ENCODE measurements at places on chromosomes 11 and 22.

GRCh38 chr22:42830161-42830560 is 26.9 kb downstream of the ARFGAP3 start:
- DNase-seq: no peak

DNA sequence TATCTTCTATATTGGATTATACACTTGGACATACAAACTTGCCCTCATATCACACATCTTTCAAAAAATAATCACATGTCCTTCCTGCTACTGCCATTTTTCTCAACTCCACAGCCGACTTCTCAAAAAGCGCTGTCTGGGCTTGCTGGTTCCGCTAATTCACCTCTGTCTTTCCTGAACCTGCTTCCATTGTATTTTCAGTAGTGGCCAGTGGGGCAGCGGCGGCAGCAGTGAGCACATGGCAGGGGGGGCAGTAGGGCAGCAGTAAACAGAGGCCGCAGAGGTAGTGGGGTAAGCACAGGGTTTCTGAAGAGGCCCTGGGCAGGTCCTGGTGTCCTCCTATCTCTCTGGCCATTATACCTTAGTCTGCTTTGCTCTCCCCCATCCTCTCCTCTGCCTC is 126.3 kb downstream of the RRAS2 start:
- DNase-seq: no peak

GRCh38 chr11:131157678-131158077 is 212.7 kb upstream of the NTM start:
- no peak for DNase-seq

- DNase-seq: no peak
These were observed at the start of gene CD3D for GRCh38 chr11:118342503-118343161. CD3D (minus strand) TSS chr11:118342705; CDS start chr11:118342607, 98 bp downstream.

DNA sequence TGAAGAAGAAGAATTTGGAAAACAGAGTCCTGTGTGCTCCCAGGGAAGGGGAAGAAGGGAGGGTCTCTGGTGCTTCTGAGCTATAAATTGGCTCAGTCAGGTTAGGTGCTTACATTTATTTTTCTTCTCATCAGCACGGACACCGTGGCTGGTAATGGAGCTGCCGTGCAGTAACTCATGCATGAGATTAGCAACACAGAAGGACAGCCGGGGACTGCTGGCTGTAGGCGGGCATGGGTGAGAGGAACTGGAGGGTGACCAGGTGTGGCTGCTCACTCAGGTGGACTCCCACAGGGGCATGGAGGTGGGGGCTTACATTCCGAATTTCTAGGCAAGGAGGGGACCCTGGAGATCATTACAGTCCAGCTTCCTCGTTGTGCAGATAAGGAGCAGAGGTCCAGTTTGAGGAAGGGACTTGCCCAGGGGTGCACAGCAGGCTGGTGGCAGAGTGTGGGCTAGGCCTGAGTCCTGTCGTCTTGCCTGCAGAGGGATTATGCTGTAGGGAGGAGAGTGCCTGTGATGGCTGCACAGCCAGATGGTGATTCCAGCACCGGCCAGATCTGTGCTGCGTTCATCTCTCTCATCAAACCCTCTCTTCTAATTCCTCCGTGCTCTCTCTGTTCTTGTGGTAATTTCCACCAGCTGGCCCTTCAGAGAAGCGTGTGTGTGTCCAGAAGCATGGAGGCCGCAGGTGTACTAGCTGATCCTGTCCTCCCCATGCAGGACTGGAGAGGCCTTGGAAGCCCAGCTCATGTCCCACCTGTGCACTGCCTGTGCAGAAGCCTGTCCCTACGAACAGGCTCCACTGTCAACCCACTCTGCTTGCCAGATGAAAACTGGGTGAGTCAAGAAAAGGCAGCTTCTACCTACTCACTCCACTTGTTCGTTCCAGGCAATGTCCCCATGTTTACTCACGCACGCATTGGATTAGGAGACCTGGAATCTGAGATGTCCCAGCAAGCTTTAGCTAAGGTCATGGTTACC is 78.9 kb downstream of the NTM start:
- DNase-seq: no peak

DNA sequence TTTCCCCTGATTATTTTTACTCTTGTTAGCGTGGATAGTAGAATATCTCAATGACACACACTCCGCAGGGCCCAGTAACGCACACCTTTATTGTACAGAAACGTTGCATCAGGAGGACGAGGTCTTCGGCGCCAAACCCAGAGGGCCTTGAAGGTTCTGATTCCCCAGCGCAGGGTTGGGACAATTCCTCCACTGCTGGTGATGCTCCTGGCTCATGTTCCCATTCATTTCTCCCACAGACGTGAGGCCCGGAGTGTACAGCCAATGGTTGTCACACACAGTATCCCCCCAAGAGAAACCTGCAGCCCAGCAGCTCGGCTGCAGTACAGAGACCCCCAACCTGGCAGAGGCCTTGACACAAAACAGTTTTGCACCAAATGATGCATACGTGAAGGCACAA is 6.1 kb upstream of the ANO1 start:
- DNase-seq: no peak

- DNase-seq: no peak
These were observed 44.1 kb upstream of the CCDC188 start for GRCh38 chr22:20194681-20195593.

DNA sequence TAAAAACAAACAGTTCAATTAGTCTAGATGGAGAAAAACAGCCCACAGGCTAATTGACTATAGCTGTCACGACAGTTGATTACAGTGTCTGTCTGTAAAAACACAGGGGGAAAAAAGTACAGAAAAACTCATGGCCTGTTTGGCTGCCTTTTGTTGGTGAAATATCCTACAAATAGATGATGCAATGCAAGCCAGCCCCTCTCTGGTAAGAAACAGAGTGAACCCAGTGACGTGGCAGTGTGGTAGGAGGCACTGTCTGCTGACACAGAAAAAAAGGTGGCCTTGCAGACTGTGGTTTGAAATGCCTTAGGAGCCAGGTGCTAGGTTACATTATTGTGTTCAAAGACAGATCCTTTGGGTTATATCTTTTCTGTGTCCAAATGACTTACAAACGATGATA is 431.4 kb upstream of the CCDC90B start:
- DNase-seq: no peak

- DNase-seq: no peak
These were observed 64.7 kb downstream of the PDE2A start for GRCh38 chr11:72609476-72609875.

- no peak for DNase-seq
These were observed 188.3 kb upstream of the BLID start for GRCh38 chr11:122304306-122304705.

DNA sequence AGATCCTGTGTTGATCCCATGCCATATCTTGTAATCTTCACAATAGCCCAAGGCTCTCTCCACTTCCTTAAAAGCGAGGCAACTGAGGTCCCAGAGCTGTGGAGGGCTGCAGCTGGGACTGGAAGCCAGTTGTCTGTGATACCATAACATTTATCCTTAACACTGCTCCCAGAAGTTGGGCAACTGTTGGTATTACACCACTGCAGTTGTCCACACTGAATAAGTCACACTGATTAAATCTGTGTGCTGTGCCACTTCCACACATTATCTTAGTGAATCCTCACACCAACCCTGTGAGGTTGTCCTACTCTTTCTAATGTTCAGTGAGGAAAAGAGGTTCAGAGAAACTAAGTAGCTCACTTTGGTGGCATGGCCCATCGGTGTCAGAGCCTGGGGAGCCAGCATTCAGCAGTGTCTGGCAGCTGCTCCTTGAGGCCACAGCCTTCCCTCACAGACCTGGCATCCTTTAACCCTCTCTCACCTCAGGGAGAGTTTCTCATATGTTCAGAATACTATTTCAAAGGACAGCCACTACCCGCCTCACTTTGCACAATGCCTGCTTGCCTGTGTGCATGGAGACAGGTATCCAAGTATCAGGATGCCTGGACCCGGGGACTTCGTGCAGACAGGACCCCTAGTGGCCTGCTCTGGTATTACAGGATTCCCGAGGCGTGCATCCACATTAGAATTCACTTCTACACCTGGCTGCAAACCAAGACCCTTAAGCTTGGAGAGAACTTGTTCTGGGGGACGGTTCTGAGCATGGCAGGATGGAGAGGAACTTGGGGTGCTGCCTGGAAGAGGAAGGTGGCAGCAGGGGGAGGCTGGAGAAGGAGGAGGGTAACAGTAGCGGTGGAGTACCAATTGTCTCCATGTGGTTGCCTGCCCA is 221.9 kb upstream of the TBCEL start:
- no peak for DNase-seq

- DNase-seq: no peak
These were observed 96.1 kb downstream of the MAML2 start for GRCh38 chr11:96246718-96247552.

DNA sequence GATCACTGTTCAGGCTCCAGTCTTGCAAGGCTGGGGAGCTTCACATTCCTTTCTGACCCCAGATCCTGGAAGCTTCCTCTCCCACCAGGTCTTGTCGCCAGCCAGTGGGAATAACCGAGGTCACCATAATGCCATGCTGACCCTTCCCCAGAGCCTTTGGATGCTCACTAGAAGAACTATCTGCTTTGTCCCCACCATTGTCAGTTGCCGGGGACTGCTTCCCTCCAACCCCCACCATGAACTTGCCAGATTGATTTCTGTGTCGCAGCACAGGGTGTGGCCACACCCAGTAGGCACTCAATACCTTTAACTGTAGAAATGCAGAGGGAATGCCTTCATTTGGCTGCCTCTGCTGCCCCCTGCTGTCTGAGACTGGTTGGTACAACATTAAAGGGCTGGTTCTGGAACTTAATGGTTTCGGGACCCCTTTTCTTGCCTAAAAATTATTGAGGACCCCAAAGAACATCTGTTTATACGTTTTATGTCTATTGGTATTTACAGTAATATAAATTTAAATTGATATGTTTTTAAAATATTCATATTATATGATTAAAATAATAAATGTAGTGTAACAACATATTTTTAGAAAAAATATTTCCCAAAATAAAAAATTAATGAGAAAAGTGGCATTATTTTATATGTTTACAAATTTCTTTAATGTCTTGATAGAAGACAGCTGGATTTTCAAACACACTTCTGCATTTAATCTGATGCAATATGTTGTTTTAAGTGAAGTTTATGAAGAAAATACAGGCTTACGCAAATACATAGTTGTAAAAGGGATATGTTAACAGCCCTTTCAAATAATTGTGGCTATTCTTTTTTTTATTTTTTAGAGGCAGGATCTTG is 6.7 kb upstream of the GDPD5 start:
- DNase-seq: no peak

GRCh38 chr11:95132956-95133355 is 43.3 kb downstream of the ENDOD1 start:
- no peak for DNase-seq

DNA sequence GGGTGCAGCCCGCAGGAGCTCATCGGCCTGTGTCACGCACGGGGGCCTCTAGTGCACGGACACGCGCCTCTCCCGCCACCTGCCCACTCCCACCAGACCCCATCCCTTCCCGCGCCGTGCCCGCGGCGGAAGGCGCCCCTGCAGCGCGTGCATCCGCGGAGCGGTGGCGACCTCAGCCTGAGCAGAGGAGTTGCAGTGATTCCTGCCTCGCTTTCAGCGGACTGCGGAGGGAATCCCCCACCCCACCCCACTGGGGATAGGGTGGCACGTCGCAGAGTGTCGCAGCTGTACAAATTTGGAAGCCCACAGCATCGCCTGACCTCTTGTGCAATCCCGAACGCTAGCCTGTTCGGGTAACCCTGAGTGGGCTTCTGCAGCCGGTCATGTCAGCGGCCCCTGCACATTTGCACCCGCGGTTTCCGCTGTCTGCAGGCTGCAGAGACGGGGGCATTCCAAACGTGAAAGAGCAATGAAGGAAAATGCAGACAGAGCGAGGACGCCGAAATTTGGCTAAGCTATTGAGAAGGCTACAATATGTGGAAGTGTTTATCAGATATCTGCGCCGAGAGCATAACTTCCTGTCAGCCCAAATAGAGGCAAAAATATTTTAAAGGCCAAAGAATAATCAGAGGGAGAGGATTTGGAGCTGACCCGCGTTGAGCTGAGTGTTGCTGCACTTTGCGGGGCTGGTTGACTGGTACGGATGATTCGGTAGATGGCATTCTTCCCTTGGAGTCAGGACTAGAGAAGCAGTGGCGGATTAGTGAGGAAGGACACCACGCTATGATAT is 617 bp upstream of the ARHGAP20 start:
- DNase-seq: peak; percentile 62

DNA sequence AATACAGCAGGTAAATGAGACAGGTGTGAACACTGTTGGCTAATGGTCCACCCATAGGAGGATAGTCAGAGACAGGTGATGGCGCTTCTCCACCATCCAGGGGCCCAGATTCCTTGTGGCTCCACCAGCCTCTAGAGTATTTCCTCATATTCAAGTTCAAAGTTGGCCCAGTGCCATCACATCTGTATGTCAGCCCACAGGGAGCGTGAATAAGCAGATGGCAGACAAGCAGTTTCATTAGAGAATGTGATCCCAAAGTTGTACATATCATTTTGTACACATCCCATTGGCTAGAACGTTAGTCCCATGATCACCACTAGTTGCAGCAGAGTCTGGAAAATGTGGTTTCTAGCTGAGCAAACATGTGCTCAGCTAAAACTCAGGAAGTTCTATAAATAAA is 11.0 kb upstream of the CWF19L2 start:
- DNase-seq: no peak

- DNase-seq: no peak
These were observed 72.0 kb upstream of the SHISAL1 start for GRCh38 chr22:44384563-44385295.

- DNase-seq: no peak
These were observed 585.4 kb downstream of the SOX6 start for GRCh38 chr11:15770798-15771414.

- DNase-seq: no peak
These were observed 10.2 kb downstream of the SIRT3 start for GRCh38 chr11:225734-226453.

- no peak for DNase-seq
These were observed 2.9 kb upstream of the CYP2R1 start for GRCh38 chr11:14894657-14895598.

- no peak for DNase-seq
These were observed 20.1 kb downstream of the PTPN5 start for GRCh38 chr11:18771266-18772035.

GRCh38 chr11:115276191-115276590 is 228.0 kb downstream of the CADM1 start:
- DNase-seq: no peak
